Esophagus mucosa (tissue), 1 donor: ENCODE measurements at places on chromosomes 3 and 15. TPM values are rescaled to one million over a fixed set of nuclear protein-coding genes. Genes with fewer than 3 reads are reported as not detected.

DNA sequence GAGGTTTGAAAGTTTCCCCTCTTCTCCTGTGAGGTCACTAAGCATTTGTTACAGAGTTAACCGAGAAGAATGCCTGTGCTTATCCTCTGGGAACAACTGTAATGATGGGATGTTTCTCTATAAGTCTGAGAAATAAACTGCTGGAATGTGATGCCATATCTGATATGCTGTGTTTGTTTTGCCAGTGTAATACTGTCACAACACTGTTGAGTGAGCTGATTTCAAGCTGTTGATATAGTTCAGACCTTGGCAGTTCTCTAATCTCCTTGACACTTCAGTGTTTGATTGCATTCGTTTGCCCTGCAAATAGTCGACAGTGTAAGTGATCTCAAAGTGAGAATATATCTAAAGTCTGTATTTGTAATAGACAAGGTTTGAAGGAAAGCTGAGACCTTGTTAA is 73.3 kb downstream of the PTPRG start:
- no peak for ATAC-seq

GRCh38 chr15:98874773-98875172 is 132.8 kb downstream of the PGPEP1L start:
- peak; percentile 56 for ATAC-seq

DNA sequence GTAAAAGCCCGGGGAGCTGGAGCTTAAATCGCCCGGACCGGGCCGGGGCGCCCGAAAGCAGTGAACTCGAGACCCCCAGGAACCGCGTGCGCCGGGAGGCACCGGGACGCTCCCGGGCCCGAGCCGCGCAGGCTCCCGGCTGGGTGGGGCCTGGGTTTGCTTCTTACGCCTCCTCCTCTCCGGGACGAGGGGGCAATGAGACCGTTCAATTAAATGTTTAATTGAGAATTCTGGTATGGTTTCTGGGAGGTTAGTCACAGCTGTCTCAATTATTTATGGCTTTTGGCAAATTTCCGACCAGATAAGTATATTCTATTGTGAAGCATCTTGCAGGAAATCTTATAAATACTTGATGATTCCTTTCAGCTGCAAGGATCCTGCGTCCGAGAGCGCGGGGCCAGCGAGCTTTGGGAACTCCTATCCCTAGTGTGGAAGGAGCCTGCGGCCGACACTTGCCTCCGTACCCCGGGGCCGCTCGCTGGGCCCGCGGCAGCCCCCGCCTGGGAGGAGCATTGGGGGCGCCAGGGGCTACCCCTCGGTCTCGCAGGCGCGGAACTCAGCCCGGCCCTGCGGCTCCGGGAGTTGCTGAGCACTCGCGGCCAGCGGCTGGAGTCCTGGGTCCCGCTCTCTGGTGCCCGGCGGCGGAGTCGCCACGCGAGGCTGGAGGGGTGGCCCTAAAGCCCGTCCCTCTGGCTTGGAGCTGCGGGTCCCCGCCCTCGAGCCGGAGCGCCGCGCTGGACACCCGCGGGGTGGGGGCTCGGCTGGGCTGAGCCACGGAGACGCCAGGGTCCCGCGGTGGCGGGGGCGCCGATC is 10.3 kb downstream of the ISL2 start:
- no peak for ATAC-seq

- ATAC-seq, result no peak
Observed at GRCh38 chr3:106440672-106441071, 571.9 kb upstream of the CBLB start.

Gene SH3GL3
- total RNA-seq, result 3.3 TPM

DNA sequence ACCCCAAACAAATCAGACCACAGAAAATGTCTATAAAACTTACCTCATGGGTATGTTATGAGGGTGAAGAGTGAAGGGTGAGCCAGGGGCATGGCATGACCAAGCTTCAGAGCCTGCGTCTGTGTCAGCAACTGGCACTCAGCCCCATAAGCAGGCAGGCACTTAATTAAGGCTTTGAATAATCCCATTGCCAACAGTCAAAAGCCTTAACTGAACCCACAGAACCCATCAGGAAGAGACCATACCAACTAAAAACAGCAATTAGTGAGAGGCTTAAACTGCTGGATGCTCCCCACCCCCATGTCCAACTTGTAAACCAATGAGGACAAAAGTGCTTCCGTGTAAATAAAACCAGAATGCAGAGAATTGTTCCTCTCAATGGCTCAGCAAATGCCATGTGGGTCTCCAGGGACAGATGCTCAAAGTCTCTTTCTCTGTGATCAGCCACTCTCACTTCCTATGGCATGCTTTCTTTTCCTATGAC is 126.0 kb downstream of the MYLK start:
- ATAC-seq, result peak; percentile 62

GRCh38 chr3:10683106-10683505 is 132.9 kb upstream of the SLC6A11 start:
- ATAC-seq, result no peak

GRCh38 chr15:39414201-39414600 is 166.7 kb upstream of the THBS1 start:
- no peak for ATAC-seq

Gene P2RY14
- 0.88 TPM for total RNA-seq

GRCh38 chr15:59177317-59177660 is 29.4 kb upstream of the LDHAL6B start:
- ATAC-seq, result no peak

Gene SEMA5B
- total RNA-seq, result not detected

DNA sequence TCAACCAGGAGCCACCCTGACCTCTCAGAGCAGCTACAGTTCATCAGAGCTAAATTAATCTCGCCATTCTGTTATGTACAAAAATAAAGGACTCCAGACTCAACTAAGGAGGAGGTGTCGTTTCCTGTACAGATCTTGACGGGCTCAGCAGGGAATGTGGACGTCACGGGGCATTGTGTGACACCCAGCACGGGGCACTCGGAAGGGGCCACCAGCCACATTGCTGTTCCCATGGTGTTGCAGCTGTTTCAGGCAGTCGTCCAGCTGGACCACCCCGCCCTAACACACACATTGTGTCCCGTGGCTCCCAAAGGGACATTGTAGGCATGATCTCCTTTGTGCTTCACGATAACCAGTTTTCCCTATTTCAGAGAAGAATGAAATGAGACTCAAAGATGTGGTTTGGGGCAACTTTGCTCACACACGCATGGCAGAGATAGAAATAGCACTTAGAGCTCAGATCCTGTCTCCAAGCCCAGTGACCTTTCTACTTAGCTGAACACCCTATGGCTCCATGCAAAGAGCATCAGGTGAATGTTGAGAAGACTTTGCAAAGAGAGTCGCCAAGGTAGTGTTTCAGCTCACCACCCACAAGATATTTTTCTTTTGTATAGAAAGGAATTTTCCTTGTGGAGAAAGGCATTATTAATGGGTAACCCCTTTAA is 5.5 kb downstream of the SSUH2 start:
- peak; percentile 23 for ATAC-seq

- peak; percentile 71 for ATAC-seq
Observed at GRCh38 chr3:132641837-132642538, 17.6 kb downstream of the ACAD11 start.

DNA sequence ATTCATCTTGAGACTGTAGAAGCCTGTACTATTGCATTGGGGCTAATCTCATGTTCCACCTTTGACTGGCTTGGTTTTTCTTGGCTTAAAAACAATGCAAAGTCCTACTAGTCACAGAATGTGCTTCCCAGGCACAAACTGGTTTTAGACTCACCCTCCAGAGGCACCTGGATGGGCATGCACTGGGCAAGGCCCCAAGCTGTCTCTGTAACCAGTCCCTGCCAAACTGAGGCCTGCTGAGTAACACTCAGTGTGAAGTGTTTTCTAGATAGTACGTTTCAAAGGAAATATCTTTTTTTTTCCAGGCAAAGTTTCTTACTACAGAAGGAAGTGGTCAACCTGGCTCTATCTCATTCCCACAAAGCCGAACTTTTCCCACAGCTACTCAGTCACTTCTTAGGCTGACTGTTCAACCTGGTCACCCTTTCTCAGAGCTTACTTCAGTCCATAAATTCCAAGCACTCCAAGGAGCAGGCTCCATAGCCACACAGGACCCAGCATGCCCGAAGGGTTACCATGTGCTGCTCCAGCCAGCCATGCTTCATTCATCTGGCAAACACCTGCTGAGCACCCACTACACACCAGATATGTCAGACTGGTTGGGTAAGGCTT is 57.4 kb downstream of the NPTN start:
- peak; percentile 94 for ATAC-seq

GRCh38 chr3:160618878-160619277 is 53.5 kb upstream of the KPNA4 start:
- ATAC-seq, result no peak

GRCh38 chr3:156175570-156175969 is 55.2 kb downstream of the KCNAB1 start:
- ATAC-seq, result no peak

- ATAC-seq, result no peak
Observed at GRCh38 chr15:75235760-75236729, 22.1 kb upstream of the GOLGA6C start.

DNA sequence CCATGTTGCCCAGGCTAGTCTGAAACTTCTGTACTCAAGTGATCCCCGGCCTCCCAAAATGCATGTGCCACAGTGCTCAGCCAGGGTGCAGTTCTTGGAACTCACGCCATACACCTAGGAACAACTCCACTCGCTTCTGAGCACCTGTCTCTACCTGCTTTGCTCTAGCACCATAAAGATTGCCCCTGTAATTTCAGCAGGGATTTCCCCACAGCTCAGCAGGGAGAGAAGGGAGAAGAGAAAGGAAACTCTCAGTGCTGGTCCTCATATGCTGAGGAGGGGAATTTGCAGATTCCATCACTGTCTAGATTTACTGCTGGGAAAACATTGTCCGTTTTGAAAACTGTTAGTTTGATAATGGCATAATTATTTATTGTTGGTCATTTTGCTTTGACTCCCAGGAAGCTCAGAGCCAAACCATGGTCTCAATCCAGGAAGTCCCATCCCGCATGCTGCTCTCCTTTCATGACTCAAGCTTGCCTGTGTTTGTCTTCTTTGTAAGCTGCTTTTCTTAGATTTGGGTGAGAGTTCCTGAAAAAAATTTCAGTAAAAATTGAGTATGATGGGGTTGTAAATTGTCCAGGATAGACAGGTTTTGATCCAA is 24.2 kb downstream of the TRIM71 start:
- no peak for ATAC-seq

GRCh38 chr3:14846226-14846880 is 27.6 kb downstream of the FGD5 start:
- no peak for ATAC-seq

DNA sequence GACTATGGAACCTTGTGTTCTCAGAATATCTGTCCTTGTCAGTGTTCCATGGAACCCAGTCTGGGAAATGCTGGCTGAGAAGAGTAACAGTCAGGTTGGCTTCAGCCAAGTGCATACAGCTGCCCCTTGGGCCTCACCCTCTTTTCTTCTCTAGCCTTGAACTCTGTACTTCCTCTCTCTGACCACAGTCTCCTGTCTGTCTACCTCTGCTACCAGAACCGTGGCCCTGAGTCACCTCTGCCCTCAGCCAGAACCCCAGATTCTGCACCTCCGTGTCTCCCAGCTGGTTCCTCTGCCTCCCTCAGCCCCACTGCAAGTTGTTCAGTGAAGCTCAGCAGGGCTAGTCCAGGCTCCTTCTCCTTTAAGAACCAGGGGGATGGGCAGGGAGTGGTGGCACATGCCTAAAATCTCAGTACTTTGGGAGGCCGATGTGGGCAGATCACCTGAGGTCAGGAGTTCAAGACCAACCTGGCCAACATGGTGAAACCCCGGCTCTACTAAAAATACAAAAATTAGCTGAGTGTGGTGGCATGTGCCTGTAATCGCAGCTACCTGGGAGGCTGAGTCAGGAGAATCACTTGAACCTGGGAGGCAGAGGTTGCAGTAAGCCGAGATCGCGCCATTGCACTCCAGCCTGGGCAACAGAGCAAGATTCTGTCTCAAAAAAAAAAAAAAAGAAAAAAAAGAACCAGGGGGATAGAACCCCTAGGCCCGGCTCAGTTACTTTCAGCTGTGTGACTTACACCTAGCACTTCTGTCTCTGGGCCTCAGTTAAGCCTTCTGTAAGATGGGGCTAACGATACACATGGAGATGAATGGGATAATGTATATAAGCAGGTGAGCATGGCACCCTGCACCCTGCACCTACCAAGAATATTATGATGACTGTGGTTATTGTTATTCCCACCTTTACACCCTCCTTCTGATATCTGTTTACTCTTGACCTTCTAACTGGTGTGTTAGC is 24.3 kb upstream of the TATDN2 start:
- ATAC-seq, result peak; percentile 57

Gene ACAN
- 0.04 TPM for total RNA-seq

Gene TTLL13
- not detected for total RNA-seq

DNA sequence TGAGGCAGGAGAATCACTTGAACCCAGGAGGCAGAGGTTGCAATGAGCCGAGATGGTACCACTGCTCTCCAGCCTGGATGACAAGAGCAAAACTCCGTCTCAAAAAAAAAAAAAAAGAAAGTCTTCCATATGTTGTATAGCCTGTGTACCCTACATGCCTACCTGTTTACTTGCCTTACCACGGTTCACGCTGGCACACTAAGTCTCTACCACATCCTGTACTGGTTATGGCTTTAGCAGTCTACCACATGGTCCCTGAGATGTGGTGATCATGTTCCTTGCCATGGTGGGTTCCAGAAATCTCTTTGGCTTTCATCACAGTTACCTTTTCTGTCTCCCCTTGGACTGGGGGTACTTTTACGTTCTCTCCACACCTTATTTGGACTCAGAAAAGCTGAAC is 63.8 kb upstream of the TBC1D5 start:
- ATAC-seq, result no peak

GRCh38 chr3:128484404-128485281 is 8.4 kb downstream of the GATA2 start:
- no peak for ATAC-seq

Gene APOD
- total RNA-seq, result 3.5 TPM

Gene PAQR9
- total RNA-seq, result not detected

Gene SPATA12
- not detected for total RNA-seq

Gene C3orf20
- total RNA-seq, result 0.24 TPM

GRCh38 chr3:18807593-18807992 is 340.7 kb upstream of the KCNH8 start:
- ATAC-seq, result no peak

- peak; percentile 85 for ATAC-seq
Observed at GRCh38 chr3:52471371-52472238, 16.2 kb downstream of the NISCH start.

Gene CTNNB1
- 202 TPM for total RNA-seq

GRCh38 chr3:112466020-112466419 is 33.3 kb downstream of the BTLA start:
- no peak for ATAC-seq

Gene BFSP2
- total RNA-seq, result not detected

Gene CHST14
- total RNA-seq, result 4.0 TPM

GRCh38 chr3:128488991-128489673 is 3.9 kb downstream of the GATA2 start:
- peak; percentile 11 for ATAC-seq

Gene ZDHHC19
- total RNA-seq, result not detected

Gene IQCF5
- not detected for total RNA-seq

Gene RBM15B
- total RNA-seq, result 25.1 TPM
